ENCODE measurements at places on chromosomes 7 and 10.
A peak's percentile ranks its signal among the peaks of the same experiment; 100 is the strongest.

- no peak for DNase-seq
Measured at GRCh38 chr10:123109466-123109865, 26.3 kb upstream of the HMX3 start.

GRCh38 chr10:80598084-80598798, 60.5 kb downstream of the SH2D4B start:
- no peak for DNase-seq

GRCh38 chr10:121514141-121514865, 83.9 kb downstream of the FGFR2 start:
- DNase-seq, result no peak

DNA sequence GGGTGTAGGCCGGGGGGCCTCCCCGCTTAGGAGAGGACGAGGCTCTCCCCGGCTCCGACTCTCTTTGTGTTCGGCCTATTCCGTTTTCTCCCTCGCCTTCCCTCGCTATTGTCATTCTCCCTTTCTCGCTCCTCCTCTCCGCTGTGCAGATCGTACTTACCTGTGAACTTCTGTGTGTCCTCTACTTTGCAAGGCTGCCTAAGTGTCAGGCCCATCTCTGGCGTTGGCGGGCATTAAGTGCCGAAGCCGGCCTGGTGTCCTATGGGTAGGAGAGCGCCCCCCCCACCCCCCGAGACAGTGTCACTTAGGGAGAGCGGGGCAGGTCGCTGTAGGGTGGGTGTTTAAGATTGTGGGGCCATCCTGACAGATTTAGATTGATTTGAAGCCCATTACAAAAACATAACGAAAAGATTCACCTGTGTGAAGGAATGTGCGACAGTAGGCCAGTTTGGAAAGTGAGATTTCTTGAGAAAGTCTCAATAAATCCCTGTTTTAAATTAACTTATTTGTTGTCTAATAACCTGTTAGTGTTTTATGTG, 579 bp downstream of the RBM33 start:
- peak; percentile 9 for DNase-seq

GRCh38 chr10:110163192-110163773, 44.1 kb upstream of the MXI1 start:
- no peak for DNase-seq

DNA sequence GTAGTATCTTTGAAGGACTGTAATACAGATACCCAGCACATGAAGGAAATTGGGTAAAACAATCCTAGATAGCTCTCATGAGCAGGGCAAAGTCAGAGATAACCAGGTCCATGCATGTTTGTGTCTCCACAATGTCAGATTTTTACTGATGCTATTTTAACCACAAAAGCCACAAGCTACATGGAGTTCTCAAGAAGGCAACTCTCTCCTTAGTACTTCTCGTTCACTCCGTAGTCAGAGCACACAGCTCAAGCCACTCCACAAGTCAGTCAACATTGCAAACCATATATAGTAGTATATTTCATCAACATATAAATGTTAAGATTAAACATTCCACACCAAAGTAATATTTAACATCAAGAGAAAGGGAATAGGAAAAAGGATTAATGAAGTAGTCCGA, 98.0 kb upstream of the PIK3CG start:
- no peak for DNase-seq

- DNase-seq, result no peak
Measured at GRCh38 chr7:36037121-36037662, 115.9 kb upstream of the EEPD1 start.

DNA sequence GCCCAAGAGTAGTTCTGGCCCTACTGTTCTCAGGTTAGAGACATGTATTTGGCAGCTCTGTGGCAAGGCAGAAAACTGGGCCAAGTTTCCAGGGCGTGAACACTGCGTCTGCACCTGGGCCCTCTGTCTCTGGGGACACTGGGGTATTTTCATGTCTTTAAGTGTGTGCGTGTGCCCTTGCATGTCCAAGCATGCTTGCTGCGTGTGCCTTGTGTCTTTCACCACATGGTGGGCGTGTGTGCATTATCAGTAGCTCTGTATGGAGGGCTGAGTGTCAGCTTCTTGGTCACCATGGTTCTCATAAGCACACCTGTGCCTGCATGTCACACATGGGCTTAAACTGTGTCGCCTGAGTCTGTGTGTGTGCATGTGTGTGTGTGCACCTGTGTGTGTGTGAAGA, 69.3 kb downstream of the HIPK2 start:
- no peak for DNase-seq

- no peak for DNase-seq
Measured at GRCh38 chr7:123864966-123865365, 20.0 kb downstream of the HYAL4 start.

- DNase-seq, result no peak
Measured at GRCh38 chr7:3246127-3246526, 54.9 kb upstream of the SDK1 start.

- DNase-seq, result no peak
Measured at GRCh38 chr10:93851169-93851568, 42.6 kb upstream of the SLC35G1 start.

DNA sequence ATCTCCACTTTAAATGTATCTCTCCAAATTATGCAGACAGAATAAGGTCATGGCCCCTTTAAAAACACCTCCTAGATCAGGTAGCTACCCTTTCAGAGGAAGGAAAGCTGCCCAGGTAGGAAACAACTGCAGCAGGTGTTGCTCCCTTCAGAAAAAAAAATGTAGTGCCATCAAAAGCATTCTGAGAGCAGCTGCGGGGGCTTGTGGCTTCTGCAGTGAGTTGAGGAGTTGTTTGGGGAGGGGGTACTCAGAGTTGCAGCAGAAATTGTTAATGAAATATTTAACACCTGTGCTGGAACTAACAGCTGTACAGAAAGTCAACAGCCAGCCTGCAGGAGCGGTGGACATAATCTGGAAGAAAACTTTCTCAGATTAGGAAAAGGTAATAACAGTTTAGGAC, 24.0 kb downstream of the CDHR3 start:
- no peak for DNase-seq

DNA sequence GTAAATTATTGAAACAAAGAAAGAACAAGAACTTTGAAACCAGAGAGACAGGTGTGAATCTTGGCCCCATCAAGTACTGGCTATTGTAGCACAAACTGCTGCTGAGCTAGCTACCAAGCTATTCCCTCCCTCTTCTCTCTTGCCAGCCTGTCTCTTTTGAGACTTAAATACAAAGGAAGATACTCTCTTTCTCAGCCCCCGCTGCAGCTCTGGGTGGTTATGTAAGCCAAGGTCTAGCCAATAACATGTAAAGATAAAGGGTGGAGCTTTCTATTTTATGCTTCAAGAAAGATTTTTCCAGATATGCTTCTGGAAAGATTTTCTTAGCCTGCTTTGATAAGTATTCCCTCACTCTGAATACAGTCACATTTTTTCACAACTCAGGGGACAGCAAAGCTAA, 17.2 kb downstream of the BAZ1B start:
- no peak for DNase-seq

DNA sequence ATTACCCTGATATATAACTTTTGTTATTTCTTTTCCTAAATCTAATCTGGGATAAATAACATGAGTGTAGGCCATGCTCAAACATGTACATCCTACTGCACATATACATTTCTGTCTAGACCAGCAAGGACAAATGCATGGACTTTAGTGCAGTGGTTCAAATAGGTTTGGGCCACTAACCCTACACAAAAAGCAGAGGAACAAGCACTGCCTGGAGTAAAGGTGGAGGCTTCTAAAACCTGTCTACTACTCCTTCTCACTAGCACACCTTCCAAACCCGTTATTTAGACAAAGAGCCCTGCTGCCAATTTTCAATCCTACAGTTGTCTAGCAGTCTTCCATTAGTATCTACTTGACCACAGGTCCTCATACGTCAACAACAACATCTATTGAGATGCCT, 34.8 kb downstream of the SGCE start:
- DNase-seq, result no peak

DNA sequence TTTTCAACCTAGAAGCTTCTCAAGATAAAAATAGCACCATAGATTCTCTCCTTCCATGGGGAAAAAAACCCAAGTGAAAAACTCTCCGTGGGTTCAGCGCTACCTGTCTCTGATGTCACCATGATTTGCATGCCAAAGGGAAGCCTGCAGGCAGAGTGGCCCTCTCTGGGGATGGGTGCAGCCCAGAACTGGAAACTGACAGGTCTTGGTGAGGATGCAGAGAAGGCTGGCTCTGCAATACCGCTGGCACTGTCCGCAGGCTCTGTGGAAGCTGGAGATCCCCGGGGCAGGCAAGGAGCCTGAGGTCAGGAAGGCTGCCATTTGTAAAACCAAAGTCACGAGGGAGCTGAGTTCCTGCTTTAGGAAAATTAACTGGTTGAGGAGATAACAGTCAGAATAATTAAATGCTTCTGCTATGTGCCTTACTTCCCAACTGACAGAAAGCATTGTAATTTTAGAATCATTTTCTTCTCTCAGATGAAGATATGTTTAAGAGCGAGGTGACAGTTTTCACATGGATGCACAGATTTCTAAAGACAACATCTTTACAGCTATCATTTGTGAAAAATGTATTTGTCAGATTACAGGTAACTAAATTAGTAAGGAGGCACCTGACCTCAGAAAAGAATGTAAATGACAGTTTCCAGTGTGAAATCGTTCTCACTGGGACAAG, 731.5 kb upstream of the FZD8 start:
- DNase-seq, result no peak

- DNase-seq, result no peak
Measured at GRCh38 chr7:50226669-50227068, 77.8 kb upstream of the IKZF1 start.

GRCh38 chr7:119514326-119514725, 758.6 kb upstream of the KCND2 start:
- no peak for DNase-seq

- DNase-seq, result no peak
Measured at GRCh38 chr10:47412869-47413268, 28.8 kb upstream of the ZNF488 start.

DNA sequence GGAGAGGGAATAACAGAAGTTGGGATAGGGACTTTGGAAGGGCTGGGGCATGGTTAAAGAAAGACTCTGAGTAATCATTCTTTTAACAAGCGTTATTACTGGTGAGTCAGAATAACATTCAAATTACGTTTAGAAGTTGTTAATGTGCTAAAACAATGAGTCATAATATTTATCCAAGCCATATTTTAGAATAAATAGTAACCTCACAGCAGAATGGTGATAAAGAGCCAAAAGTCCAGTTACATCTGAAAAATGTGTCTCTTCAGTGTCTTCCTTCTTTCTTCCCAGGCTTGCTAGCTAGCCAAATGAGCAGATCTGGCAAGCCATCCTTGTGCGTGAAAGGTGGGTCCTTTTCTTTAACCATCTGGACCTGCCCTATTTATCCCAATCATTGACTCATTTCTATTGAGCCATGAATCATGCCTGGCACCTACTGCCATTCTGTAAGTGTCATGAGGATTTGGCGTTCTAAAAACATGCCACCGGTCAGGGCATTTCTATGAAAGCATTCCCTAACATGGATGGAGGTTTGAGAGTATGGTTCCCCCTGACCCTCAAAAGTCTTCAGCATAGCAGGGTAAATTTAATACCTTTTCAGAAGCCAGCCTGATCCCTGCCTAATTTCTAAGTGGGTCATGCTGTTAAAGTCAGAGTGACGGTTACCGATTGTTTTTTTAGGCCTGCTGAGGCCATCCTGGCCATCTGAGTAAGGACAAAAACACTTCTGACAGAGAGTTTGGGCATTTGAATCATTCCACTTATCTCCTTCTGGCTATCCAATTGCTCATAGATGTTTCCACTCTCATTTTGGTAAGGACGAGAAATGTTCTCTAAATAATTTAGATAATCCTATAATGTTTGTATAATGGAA, 26.9 kb downstream of the MYPN start:
- DNase-seq, result no peak

DNA sequence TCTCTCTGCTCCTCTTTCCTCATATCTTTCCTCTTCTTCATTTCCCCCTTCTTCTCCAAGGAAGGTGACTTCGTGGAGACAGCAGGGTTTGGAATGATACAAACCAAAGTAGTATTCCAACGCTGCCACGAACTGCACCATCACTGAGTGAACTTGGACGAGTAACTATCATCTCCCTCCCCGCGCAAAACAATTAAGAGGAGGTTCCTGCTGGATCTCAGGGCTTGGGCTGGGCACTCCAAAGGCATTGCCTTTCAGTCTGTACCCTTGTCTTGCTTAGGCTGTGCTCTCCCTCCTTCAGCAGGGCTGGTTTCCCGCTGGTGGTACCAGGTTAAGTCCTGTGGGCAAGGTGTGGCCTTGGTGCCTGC, 790 bp upstream of the PITX3 start:
- no peak for DNase-seq
